GM23248 (cell line): ENCODE measurements at places on chromosomes 7 and 10. TPM values are rescaled to one million over a fixed set of nuclear protein-coding genes. Genes with fewer than 3 reads are reported as not detected.

DNA sequence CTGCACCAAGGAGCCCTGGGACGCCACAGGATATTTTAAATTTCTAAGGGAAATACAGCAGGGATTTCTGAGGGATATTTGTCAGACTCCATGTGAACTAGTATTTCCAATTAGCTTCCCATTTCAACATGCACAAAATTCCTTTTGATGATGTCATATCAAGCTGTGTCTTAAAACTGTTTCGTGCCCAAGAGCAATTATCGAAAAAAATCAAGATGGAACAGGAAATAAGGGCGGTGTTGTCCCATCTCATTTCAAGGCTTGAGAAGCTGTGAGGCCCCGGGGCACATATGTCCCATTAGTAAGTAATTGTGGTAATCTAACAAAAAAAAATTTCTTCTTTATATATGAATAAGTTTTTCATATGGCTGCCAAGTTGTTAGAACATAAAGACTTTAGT is 47.4 kb downstream of the PPP1R17 start:
- no peak overlapping the region for H3K27ac ChIP-seq
- H3K4me1 ChIP-seq: peaks cover 3% of the 10 kb centered on the region; the same call in 1 of the 2 replicates
- DNase-seq: peak; percentile 68
- no peaks in the 10 kb centered on the region for H3K27me3 ChIP-seq

DNA sequence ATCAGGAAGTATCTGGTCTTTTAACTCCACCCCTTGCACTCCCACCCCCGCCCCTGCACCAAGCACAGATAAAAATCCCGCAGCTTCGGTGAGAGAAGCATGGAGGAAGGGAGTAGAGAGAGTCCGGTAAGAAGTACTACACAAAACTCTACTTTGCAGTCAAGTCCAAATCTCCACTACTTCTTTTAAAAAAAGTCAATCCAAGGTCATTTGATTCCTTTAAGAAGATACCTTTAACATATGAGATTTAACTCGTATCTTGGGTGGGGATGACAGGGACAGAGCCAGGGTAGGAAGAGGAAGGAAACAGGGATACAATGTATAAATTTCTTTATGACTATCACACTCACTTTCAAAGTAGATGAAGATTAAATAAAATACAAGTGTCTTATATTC is 132.1 kb downstream of the NRBF2 start:
- peaks cover 9% of the 10 kb centered on the region; the same call in 1 of the 2 replicates for H3K36me3 ChIP-seq
- peak overlapping the region; percentile 99 for H3K27ac ChIP-seq
- peak overlapping the region; percentile 96 for H3K4me3 ChIP-seq

DNA sequence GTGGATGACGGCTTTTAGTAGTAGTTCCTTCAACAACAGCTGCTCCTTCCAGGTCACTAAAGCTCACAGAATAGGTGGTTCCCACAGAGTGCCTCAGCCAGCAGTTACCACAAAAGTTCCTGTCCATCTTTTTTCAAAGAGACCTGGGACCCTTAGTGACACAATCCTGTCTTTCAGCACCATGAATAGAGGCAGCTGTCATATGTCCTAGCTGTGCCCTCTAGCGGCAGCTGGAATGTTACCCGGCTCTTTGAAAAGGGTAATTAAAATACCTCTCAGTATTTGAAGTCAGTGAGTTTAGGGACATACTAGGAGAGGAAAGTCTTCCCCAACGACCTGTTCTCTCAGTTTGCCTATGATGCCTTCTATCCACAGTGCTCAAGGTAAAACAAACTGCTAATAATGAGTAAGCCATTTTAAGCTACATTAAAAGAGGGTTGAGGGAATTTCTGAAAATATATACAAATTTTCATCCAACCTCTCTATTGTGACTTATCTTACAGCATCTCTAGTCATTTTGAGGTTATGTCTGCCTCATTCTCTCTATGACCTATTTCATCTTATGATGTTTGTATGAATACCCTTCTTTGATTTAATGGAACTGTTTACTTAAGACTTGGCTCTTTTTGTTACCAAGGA is 290.8 kb downstream of the NXPH1 start:
- no peak overlapping the region for H3K27ac ChIP-seq
- DNase-seq: peak; percentile 13
- no peak overlapping the region for H3K4me3 ChIP-seq
- H3K4me1 ChIP-seq: no peaks in the 10 kb centered on the region
- H3K36me3 ChIP-seq: no peaks in the 10 kb centered on the region

GRCh38 chr7:112084520-112084971 is 121.7 kb downstream of the DOCK4 start:
- H3K27me3 ChIP-seq: no peaks in the 10 kb centered on the region
- peaks cover 14% of the 10 kb centered on the region for H3K4me1 ChIP-seq

DNA sequence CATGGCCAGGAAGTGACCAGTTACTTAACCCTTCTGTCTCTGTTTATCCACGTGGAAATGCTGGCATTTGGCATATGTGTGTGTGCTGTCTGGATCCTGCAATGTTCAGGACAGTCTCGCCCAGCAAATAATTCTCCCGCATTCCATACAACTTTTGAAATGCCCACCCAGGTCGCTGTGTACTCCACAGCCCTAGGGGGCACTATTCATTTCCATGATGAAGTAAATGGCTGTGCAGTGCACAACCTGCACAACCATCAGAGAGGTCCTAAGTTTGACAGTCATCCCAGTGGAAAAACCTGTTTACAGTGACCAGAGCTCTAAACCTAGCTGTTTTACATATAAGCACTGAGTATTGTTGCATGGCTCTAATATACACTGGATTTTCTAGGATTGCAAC is 38.1 kb downstream of the ZNF503 start:
- no peak overlapping the region for H3K27ac ChIP-seq
- H3K27me3 ChIP-seq: no peaks in the 10 kb centered on the region
- no peak for DNase-seq
- no peaks in the 10 kb centered on the region for H3K36me3 ChIP-seq
- peaks cover 15% of the 10 kb centered on the region for H3K4me1 ChIP-seq

DNA sequence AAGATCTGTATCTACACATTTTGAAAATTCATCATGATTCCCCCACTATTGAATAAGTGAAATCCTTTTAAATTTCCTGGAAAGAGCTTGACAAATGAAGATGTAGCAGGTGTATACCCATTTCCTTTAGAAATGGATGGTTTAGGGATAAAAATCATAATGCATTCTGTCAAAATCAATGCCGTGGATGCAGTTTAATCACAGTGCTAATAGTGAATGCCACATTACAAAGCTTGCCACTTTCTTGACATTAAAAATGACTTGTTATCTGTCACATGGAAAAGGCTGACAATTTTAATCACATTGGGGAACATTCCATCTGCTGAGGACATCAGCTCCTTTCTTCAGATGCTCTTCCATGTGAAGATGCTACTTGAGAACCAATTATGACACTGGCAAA is 229.6 kb downstream of the GPAM start:
- H3K4me3 ChIP-seq: no peak overlapping the region
- no peak for DNase-seq
- no peaks in the 10 kb centered on the region for H3K36me3 ChIP-seq
- no peaks in the 10 kb centered on the region for H3K4me1 ChIP-seq

- H3K4me1 ChIP-seq: no peaks in the 10 kb centered on the region
- peak; percentile 40 for DNase-seq
- no peak overlapping the region for H3K27ac ChIP-seq
- no peak overlapping the region for H3K4me3 ChIP-seq
- no peaks in the 10 kb centered on the region for H3K27me3 ChIP-seq
Observed at GRCh38 chr7:41731493-41732435, 28.9 kb upstream of the INHBA start.

- H3K4me3 ChIP-seq: no peak overlapping the region
- no peak overlapping the region for H3K27ac ChIP-seq
- DNase-seq: no peak
- H3K36me3 ChIP-seq: no peaks in the 10 kb centered on the region
- H3K27me3 ChIP-seq: no peaks in the 10 kb centered on the region
Observed at GRCh38 chr10:95516774-95517373, 44.3 kb downstream of the SORBS1 start.

DNA sequence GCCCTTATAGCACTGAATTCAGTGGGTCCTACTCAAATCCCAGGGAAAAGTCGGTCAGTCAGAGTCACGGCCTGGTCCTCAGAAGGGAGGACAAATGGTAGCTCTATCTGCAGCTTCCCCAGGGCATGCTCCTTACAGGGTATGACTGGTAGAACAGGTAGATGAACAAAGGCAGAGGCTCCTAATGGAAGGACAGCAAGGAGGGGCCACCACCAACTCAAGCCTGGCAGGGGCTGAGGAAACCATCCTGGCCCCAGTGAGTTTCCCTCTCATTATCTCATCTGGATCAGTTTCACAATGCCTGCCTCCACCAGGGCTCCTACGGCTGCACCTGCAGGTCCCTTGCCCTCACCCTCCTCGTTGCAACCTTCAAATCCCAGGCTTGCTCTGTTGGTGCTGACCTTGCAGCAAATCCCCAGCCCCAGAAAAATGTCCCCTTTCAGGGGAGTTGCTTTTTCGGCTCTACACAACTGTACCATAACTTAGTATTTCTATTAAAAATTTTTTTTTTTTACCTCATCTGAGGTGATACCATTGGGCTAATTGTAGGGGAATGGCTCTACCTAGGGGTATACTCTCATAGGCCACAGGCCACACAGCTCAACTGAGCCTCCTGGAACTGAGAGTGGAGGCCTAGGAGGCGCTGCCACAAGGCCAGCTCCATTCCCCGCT is 2.4 kb upstream of the MYO1G start:
- DNase-seq: no peak
- peaks cover 27% of the 10 kb centered on the region for H3K36me3 ChIP-seq
- no peaks in the 10 kb centered on the region for H3K27me3 ChIP-seq

The PIK3CG gene
- not detected in 2 replicates for total RNA-seq

The SPDYE18 gene
- not detected in 2 replicates for total RNA-seq
